ENCODE measurements at places on chromosomes 5 and 9. TPM values are rescaled to one million over a fixed set of nuclear protein-coding genes. Genes with fewer than 3 reads are reported as not detected.

CD274 gene
- 13.6 TPM for total RNA-seq

SCGB3A2 gene
- 324 TPM for total RNA-seq

C5orf52 gene
- total RNA-seq, result not detected

NEUROG1 gene
- total RNA-seq, result not detected

DNA sequence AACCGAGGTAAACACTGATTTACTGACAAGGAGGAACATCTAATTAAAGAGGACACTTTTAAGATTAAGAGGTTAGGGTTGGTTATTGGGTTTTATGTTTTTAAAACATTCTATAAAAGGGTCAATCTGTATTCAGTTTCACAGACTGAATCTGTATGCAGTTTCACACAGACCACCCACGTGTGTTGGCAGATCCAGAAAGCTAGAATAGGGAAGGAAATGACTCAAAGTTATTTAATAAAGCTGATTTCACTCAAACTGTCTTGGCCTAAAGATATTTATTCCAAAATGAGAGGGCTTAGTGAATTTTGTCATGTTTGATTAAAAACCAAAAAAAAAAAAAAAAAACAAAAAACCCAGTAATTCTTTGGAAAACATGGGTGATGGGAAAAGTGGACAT, 140.2 kb downstream of the SLC24A2 start:
- no peak for DNase-seq
- no peaks in the 10 kb centered on the region for H3K4me1 ChIP-seq
- H3K4me3 ChIP-seq, result no peak overlapping the region

GOLGA1 gene
- total RNA-seq, result 15.5 TPM

DNA sequence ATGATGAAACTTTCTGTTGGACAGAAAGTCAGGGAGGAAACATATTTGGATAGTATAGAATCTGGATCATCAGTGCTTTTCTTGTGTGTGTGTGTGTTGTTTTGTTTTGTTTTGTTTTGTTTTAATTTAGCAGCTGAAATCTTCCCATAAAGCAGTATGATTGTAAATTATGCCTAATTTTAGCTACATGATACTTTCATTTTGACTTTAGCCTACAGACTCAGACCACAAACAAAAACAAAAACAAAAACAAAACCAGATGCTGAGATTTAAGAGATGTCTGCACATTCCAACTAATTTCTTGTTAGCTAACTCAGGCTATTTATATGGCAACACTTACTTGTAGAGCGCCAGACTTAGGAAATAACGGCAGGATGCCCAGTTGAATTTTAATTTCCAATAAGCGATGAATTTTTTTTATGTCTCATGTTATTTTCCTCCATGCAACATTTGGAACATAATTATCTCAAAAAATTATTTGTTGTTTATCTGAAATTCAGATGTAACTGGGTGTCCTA, 119.5 kb upstream of the TRPC7 start:
- no peak overlapping the region for H3K27ac ChIP-seq
- no peak overlapping the region for H3K4me3 ChIP-seq
- no peak for DNase-seq
- no peaks in the 10 kb centered on the region for H3K4me1 ChIP-seq
- no peaks in the 10 kb centered on the region for H3K27me3 ChIP-seq
- H3K36me3 ChIP-seq, result no peaks in the 10 kb centered on the region

DNA sequence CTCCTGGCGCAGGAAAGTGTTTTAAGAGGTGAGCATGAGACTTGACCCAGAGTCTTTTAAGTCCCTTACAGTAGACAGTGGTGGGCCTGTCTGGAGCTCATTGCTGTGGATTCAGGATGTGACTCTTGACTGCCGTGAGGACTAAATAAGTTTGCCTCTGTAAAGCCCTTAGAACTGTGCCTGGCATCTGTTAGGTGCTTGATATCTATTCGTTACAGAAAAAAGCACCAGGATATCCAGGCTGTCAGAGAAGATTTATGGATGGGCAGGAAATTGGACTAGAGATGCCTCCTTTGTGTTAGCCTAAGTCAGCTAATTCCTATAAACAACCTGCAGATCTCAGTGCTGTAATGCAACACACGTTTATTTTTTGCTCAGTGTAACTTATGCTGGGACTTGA, 12.6 kb downstream of the ERGIC1 start:
- peak overlapping the region; percentile 62 for H3K27ac ChIP-seq
- H3K36me3 ChIP-seq, result no peaks in the 10 kb centered on the region
- peaks cover 54% of the 10 kb centered on the region for H3K4me1 ChIP-seq

GPR151 gene
- total RNA-seq, result not detected
